ENCODE measurements at places on chromosomes 1 and 21.

DNA sequence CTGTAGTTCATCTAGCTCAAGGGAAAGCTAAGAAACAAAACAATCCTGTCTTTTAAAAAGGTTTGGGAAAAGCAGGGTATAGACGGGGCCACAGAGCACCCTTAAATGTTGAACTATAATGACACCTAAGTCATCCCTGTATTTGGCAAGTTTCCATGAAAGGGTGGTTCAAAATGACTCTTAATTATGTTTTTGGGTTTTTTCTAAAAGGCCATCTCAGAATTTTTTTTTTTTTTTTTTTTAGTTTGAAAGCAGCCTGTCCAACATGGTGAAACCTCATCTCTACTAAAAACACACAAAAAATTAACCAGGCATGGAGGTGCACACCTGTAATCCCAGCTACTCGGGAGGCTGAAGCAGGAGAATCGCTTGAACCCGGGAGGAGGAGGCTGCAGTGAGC lies 22.2 kb downstream of the TOMM20 start:
- DNase-seq, result no peak

DNA sequence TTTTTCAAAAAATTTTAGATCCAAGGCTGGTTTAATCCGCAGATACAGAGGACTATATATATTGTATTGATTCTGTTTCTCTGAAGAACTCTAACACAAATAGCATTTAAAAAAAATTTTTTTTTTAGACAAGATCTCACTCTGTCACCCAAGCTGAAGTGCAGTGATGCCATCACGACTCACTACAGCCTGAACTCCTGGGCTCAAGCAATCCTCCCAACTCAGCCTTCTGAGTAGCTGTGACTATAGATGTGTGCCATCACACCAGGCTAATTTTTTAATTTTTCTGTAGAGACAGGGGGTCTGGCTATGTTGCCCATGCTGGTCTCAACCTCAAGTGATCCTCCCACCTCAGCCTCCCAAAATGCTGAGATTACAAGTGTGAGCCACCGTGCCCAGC lies 3.0 kb downstream of the ANKRD45 start:
- no peak for DNase-seq

GRCh38 chr1:160945079-160945478 lies 9.5 kb downstream of the ITLN2 start:
- DNase-seq, result no peak

DNA sequence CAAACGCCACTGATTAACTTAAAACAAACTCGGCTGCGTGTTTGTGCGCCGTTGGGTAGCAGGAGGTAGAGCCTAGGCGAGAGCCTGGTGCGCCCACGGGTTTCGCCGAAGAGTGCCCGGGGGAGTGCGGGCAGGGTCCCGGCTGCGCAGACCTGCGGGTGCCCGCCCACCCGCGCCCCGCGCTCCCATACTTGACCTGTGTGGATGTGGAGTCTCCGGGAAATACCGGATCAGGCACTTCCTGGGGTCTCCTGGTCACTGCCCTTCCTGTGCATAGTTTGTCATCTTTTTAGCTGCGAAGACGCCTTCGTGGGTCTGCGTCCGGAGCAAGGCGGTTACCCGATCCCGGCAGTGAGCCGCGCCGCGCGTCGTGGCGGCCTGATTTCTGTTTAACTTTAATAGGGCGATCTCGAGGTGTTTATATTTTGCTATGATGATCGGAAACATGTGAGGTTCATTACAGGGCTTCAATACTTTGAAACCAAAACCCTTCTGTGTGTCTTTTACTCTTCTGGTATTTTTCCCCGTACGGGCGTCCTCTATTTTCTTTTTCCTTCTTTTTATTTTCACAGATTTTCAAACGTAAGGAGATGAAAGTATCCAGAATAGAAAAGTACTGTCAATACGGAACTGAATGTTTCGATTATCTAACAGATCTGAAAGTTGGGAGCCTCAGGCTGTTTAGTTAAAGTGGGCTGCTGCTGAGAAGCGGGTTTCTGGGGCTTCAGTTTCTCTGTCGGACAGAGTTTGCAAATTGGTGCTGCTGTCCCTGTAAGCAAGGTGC lies 15.2 kb downstream of the NR5A2 start:
- no peak for DNase-seq

GRCh38 chr1:40404670-40405462 lies 31.3 kb downstream of the SMAP2 start:
- DNase-seq, result peak; percentile 17

Measured in activated T-cell treated with anti-CD3 and anti-CD28 coated beads for 1 hour (primary cell).